Mammary epithelial cell (primary cell): ENCODE measurements at places on chromosomes 3 and 15.

- no peak for DNase-seq
Observed at GRCh38 chr3:20346916-20347315, 160.9 kb upstream of the SGO1 start.

GRCh38 chr15:94856267-94856854, 625.0 kb downstream of the MCTP2 start:
- no peak for DNase-seq

GRCh38 chr15:60413231-60413824, 15.5 kb upstream of the ANXA2 start:
- DNase-seq = no peak

DNA sequence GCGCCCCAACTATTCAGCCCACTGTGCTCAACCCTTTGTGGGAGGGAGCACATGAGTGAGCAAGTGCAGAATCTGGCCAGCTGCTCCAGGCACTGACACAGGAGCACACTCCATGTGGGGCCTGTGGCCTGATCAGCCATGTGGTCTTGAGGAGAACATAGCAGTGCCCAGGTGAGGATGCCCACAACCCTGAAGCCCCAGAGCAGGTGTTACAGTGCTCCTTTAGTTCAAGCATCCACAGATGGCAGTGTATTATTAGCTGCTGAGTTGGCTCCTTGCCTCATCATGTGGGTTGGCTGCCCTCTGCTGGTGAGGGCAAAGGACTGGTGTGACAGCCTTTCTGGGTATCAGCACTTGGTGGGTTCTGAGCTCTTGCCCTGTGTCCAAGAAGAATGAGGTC, 1588.2 kb downstream of the SI start:
- peak; percentile 19 for DNase-seq

- DNase-seq = no peak
Observed at GRCh38 chr15:31082771-31083369, 18.7 kb downstream of the TRPM1 start.
